Astrocyte of the hippocampus (primary cell): ENCODE measurements at places on chromosomes 2 and 18.

- no peak for DNase-seq
Measured at GRCh38 chr2:128401680-128402079, 83.0 kb upstream of the HS6ST1 start.

DNA sequence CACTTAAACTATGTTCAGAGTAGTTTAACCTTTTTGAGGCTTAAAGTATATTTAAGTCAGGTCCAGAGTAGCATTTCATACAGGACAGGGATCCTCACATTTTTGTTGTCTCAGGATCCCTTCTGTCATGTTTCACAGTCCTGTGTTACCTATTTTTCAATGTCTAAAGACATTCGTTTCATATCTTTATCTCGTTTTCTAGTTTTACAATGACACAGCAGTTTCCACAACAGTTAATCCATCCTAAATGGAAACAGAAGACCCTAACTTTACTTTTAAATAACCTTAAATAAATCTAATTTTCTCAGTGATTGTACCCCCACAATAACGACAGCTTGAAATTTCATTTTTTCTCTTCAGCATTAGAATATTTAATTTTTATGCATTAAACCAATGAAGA, 17.3 kb upstream of the SCN9A start:
- no peak for DNase-seq

DNA sequence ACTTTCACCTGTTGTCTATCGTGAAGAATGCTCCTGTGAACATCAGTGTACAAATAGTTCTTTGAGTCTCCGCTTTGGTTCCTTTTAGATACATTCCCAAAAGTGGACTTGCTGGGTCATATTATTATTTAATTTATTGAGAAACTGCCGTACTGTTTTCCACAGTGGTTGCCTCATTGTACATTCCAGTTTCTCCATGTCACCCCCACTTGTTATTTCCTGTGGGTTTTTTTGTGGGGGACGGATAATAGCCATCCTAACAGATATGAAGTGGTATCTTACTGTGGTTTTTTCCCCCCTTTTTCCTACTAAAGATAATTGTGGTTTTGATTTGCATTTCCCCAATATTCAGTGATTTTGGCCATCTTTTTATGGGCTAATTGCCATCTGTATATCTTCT, 53.8 kb downstream of the SMCHD1 start:
- DNase-seq = no peak

DNA sequence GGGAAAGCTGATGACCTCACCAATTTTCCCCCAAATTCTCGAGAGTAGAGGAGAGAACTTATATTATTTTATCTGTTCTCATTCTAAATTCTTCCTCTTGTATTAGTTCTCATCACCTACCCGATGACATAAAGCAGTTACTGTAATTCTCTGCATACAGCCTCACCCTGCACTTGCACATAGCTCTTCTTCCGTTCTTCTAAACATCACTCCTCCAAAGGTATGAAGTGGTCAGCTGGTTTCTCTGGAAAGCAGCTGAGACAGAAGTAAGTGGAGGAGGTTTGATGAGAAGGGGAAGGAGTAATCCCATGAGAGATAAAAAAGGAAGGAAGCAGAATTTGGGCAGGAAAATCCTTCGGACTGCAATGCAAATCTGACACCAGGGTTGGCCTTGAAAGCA, 39.0 kb downstream of the FBXO48 start:
- no peak for DNase-seq

DNA sequence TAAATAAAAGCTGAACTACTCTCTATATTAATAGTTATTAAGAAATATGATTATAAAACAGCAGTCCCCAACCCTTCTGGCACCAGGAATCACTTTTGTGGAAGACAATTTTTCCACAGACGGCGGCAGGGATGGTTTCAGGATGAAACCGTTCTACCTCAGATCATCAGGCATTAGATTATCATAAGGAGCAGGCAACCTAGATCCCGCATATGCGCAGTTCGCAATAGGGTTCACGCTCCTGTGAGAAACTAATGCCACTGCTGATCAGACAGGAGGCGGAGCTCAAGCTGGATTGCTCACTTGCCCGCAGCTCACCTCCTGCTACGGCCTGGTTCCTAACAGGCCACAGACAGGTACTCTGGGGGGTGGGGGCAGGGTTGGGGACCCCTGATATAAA, 19.3 kb upstream of the DSG2 start:
- no peak for DNase-seq

GRCh38 chr2:38653380-38653714, 12.6 kb upstream of the GALM start:
- no peak for DNase-seq

GRCh38 chr2:53362934-53363333, 404.7 kb upstream of the CHAC2 start:
- DNase-seq = no peak

GRCh38 chr2:85668009-85668856, at the start of gene SFTPB:
Gene SFTPB, minus strand, starts transcription at chr2:85668199. Its CDS starts 16 bp downstream, at chr2:85668183.
- no peak for DNase-seq

- DNase-seq = no peak
Measured at GRCh38 chr2:70685771-70686171, 82.2 kb downstream of the ADD2 start.

GRCh38 chr18:65016631-65017371, 734.0 kb upstream of the CDH7 start:
- DNase-seq = no peak

GRCh38 chr2:157504623-157505022, 60.7 kb upstream of the CYTIP start:
- DNase-seq = no peak

DNA sequence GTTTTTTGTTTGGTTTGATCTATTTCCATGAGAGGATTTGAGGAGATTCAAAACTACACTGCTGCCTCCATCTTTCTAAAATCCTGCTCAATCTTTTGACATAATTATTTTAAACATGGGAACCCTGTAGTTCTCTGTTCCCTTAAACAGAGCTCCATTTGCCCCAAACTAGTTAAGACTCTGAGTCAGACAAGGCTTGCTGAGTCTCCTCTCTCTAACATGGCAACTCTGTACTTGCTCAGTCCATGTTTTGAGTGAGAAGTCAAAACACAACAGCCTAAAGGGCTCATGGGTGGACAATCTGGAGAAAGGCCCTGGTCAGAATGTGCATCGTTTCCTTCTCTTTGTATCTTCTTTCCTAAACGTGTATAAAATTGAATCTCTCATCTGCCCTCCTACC, 7.1 kb upstream of the STAMBP start:
- DNase-seq = no peak

DNA sequence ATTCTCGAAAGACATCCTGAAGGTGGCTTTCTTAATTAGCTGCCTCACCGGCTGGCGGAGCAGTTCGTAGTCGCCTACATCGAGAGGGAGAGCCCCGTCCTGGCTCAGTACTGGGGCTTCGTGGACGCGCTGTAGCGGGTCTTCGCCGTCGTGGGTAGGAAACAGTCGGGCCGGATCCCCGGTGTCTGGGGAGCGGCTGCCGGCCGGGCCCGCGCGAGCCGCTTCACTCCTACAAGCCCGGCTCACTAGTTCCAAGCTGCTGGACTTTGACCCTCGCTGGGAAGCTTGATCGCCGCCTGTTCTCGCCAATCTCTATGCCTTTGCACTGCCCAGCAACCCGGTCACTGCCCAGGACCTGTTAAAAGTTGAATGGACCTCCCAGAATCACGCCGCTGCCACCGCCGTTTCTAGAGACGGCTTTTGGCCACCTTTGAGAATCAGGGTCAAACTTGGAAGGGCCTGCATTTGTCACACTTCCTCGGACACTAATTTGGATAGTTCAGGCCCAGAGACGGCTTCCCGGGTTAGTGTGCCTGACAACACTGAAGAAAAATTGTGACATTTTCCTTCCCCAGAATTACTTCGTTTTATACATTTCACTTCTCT, 41.4 kb upstream of the AKAIN1 start:
- no peak for DNase-seq

GRCh38 chr2:53711271-53711780, 56.3 kb upstream of the CHAC2 start:
- no peak for DNase-seq

GRCh38 chr2:109139865-109140396, 10.9 kb downstream of the SH3RF3 start:
- no peak for DNase-seq

- DNase-seq = peak; percentile 69
Measured at GRCh38 chr2:73268830-73269685, 15.2 kb downstream of the FBXO41 start.

DNA sequence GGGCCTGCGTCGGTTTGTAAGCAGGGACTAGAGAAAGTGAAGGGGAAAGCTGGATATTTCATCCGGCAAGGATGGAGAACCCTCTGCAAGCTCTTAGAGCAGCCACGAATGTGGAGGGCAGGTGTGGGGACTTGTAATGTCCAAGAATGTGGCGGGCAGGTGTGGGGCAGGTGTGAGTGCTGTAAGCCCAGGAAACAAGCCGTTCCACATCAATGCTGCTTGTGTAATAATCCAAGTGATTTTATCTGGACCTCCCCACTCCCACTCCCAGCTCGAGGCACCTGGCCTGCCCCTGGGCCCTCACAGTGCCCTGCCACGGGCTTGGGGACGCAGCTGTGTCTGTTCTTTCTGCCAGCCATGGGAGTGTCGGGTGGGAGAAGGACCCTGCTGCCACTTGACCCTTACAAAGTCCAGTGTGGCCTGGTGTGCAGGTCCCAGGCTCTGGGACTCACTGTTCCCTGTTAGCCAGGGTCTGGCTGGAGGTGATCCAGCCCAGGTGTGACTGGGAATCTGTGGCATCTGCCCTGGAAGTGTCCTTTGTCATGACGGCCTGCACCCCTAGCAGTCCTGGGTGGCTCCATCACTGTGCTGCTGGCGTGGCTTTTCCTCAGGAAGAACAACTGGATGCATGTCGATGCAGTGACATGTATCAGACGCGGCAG, 42.8 kb downstream of the SOX11 start:
- DNase-seq = no peak

GRCh38 chr2:47725808-47726207, 57.1 kb upstream of the MSH6 start:
- DNase-seq = no peak

DNA sequence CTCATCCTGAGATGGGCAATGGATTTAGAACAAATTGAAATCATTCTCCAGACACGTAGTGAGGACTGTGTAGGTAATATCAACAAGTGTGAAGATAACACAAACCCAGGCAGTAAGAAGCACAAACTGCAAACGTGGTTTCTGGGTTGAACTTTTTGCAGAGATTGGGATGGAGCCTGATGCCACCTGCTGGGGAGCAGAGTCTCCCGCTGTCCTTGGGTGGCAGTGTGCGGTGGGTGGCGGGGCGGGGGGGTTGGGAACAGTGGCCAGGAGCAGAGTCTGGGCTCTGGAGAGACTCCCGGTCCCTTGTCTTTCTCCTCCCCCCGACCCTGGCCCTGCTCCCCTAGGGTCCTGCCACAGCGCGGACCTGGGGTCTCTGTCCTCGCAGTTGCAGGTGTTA, 19.5 kb downstream of the TRAF3IP1 start:
- no peak for DNase-seq

DNA sequence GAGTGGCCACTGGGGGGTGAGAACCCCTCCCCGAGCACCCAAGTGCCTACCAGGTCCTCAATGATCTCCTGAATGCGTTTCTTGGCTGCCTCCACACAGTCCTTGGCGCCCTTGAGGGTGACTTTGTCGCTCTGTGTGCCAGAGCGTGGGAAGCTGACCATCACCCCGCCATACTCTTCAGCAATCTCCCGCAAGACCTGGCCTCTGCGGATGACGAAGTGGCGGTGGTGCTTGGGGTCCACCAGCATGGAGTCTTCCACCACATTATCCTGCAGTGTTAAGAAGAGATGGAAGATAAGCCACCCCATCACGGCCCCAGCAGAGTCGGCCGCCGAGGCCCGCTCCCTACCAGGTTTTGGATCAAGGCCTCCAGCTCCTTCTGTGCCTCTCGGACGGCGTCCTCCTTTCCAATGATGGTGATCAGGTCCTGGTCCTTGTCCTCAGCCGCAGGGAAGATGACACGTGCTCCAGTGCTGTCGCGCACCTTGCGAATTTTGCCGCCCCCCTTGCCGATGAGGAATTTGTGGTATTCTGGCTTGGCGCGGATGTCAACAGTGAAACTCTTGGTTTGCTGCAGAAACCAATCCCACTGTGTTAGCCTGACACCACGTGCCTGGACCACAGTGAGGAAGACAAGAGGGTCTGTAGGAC, 51.2 kb downstream of the ANO7 start:
- DNase-seq = no peak

DNA sequence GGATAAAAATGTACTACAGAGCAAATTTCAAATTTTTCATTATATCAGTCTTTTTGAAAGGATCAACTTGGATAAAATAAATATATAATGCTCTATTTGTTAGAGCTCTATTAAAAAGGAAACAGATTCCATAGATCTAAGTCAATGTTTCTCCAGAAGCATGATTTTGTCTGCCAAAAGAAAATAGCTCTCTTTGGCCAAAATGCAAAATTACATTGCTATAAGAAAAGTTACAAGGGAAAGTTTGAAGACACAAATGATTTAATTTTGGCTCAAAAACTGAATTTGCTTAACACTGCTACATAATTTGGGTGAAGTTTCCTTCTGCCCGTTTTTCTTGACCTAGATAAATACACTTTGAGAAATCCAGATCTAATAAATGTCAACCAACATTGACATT, 15.7 kb downstream of the C2orf69 start:
- DNase-seq = no peak

DNA sequence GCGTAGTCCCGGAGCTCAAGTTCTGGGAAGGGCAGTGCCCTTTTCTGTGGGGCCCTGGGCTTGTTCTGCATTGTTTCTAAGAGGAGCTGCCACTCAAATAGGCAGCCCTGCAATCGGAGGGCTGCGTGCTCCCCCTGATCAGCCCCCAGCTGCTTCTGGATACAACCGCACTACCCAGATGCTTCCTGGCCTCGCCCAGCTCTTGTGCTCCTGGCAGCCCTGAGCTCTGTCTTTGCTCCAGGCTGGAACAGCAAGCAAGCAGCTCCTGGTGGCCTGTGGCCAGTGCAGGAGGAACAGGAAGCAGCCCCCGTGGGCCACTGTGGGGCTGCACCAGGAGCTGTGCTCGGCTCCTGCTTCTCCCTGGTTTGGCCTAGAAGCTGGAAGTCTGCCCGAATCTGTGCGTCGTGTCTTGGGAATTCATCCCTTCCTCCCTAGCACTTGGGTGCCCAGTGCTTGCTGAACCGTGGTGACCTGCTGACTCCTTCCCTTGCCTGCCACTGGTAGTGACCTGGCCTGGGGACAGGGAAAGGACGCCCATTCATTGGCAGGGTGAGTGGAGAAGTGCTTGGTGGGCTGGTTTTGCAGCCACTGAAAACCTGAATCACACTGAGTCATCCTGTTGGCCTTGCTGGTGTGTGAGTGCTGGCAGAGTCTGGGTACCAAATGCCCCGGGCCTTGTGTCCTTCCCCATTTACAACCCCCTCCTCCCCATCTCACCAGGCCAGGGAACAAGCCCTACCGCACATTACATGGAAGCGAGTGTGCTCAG, 27.3 kb upstream of the NTSR2 start:
- DNase-seq = peak; percentile 78
